Panc1 (cell line): ENCODE measurements at places on chromosomes 4 and X.

GRCh38 chr4:15504041-15504440 lies 34.4 kb downstream of the CC2D2A start:
- no peak for DNase-seq

GRCh38 chrX:14616836-14617235 lies 87.5 kb downstream of the GLRA2 start:
- no peak for DNase-seq

DNA sequence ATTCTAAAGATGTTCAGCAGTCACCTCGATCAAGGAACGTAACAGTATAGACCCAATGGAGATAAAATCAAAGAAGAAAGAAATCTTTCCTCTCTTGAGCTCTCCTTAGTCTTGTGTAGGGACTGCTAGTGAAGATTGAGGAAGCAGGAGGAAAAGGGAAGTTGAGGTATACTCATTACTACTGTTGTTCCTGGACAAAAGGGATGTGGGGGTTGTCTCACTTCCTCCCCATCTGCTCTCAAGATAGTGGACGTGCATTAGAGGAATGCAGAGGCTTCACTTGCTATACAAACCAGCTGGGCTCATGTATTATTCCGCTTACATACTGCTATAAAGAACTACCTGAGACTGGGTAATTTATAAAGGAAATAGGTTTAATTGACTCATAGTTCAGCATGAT lies 208.9 kb upstream of the ARHGEF9 start:
- no peak for DNase-seq

DNA sequence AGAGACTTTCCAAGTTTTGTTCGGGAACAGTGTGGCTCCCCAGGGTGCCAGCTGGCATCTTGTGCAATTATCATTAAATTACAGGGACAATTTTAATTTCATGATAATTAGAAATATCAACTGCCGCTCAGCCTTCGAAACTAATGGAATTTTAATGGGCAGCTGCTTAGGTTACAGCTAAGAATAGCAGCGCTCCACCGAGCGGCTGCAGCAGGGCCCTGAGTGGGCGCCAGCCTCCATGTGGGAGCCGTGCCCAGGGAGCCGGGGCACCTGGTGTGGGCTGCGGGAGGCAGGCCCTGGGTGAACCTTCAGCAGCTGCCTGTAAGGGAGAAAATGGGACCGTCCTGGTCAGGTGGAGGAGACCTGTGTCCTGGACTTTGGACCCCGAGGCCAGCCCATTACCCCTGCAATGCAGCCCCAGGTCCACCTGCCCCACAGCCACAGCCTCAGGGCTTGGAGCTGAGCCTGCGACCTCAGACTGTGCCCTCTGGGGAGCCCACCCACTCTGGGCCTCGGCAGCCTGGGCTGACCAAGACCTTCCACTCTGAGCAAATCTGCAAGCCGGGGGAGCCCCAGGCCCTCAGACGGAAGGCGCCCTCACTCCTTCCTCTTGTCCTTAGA lies 21.1 kb downstream of the MSANTD1 start:
- no peak for DNase-seq

GRCh38 chr4:88693792-88694191 lies 3.8 kb downstream of the NAP1L5 start:
- DNase-seq = no peak

DNA sequence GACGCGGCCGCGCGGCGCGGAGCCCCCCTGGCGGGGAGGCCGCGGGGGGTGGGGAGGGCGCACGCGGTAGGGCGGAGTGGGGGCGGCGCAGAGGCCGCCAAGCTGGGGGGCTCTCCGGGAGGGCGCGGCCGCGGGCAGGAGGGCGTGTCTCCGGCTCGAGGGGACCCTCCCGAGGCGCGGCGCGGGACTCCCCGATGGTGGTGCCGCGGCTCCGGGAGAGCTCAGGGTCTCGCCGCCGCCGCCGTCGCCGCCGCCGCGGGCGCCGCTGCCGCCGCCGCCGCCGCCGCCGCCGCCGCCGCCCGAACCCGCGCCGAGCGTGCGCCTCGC lies 165 bp upstream of the PTCHD1 start:
- no peak for DNase-seq
